Right atrium auricular region (tissue), 2 donors: ENCODE measurements at places on chromosomes 2 and 18.

DNA sequence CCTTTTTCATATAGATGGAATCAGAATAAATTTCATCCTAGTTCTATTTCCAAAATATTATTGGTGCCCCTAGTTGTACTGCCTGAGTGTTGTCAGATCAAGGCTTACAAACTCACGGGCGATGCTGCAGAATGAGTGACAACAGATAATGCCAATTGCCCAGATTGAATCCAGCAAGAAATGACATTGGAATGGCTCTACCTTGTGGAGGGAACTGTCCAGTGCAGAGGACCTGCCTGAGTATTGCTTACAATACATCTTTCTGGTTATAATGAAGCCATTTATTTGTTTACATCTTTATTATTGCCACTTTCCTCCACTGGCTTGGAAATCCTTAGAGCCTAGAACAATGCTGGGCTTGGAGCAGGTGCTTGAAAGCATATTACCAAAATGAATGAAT, 7.8 kb upstream of the IL1R2 start:
- no peak for DNase-seq

GRCh38 chr2:231288590-231288989, 90.2 kb downstream of the ARMC9 start:
- no peak for DNase-seq

GRCh38 chr2:22217881-22218280, 1094.1 kb downstream of the TDRD15 start:
- no peak for DNase-seq

DNA sequence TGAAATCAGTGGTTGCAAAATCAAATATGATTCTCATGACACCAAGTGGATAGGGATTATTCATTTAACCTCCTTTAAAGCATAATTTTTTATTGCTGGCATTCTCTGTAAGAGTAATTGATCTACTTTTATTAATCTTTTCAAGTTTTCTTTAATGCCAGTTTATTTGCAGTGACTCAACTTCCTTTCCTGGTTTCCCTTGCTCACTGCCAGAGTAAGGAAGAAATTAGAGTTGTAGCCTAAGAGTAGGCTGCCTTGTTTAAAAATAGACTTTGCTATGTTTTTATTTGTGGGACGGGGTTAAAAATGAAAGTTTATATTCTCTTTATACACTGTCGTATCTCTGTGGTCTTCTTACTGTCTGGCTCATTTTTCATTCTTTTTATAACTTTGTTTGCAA, 148.6 kb downstream of the WDR7 start:
- no peak for DNase-seq

GRCh38 chr2:48043131-48043700, 136.9 kb upstream of the FBXO11 start:
- no peak for DNase-seq
